ENCODE measurements at places on chromosomes 3 and 15.

DNA sequence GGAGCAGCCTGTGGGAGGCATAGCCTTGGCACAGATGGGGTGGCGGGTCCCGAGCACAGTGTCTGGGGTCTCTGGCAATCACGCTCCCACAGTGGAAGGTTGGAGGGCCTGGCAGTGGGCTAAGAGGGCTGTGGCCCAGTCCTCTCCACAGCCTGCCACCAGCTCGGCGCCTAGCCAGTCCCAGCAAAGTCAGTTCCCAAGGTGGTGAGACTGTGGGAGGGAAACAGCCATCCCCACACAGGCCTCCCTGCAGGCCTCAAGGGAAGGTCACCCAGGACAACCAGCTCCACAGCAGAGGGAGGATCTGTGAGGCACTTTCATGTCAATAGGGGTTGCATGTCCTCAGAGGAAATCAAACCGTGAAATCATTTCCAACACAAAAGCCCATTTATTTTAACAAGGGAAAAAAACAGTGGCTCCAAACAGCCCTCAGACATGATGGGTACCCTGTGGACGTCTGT, 27.6 kb upstream of the LIMD1 start:
- no peak for DNase-seq

DNA sequence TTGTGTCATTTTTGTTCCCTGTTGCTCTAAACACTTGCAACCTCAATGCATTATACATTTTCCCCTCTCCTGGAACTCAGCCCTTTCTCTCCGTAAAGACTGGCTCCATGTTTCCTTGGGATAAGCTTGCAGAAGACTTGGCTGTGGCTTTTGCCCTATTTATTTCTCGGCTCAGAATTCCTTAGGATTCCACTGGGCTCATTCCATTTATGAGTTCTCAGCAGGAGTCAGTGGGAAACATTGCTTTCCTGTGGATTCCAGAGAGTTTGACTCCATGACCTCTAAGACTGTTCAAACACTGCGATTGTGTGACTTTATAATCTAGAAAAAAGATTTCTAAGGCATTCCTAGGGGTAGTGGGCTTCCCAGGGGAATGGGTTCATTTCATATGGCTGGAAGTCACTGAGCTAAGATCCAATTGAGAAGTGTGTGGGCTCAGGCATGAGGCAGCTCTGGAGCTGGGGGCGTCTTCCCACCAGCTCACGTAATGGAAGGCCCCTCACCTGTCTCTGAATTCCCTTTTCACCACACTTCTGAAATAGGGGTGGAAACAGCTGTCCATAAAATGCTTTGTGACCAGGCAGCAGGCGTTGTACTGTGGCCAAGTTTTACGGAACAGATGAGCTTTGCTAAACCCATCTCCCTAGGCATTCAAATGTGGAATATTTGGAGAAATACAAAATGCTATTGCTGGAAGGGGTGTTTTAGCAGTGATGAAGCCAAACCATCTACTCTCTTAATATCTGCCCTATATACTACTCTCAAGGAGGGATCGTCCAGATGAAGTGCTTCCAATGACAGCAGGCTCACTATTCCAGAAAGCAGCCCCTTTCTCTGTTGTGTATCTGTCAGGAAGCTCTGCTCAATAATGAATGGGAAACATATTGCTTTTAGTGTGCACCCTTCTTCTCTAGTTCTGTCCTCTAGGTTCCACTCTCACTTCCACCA, 91.8 kb upstream of the BCL6 start:
- DNase-seq = no peak

DNA sequence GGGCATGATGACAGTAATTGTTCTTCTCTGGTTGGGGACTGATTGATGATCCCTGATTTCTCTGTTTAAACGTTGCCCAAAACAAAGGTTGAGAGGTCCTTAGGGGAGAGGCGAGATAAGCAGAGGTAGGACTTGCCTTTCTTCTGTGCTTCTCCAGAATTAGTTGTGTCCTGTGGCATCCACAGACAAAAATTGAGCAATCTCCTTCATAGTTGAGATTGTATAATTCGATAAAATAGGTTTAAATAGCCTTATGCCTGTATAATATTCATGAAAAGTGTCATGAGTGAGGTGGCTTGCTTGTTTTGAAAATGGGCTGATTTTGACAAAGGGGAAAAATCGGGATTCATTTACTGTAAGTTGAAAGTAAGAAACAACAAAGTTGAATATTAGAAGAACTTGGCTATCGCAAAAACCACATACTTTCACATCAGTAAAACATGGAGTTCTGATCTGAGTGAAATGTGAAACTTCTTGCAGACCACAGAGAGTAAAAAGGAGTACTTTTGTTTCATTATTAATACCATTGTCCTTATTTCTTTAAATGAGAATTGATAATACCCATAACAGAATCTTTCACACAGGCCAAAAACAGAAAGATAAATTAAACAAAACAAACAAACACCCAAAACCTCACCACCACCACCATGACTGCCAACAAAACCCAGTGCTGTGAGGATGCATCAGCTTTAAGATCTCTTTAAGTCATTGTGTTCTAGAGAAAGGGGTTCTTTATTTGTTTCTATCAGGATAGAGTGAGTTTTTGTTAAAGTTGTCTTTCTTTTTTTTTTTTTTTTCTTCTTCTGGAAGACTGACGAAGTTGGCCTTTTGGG, 155.7 kb downstream of the LPP start:
- no peak for DNase-seq

DNA sequence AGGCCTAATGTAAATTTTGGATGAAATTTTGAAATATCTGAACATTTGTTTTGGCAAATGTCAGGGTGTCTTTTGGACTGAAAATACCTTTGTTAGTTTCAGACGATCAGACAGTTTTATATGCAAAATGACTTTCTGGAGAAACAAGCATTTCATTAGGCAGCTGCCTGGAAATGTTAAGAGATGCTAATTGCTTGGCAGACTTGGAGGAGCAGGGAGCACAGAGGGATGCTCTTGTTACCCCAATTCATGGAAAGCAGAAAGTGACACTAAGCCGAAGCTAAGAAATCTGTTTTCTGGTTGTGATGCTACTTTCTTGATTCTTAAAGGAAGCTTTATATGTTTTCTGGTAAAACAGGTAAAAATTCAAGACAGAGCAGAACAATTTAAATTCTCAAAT, 204.3 kb upstream of the GBE1 start:
- DNase-seq = no peak

DNA sequence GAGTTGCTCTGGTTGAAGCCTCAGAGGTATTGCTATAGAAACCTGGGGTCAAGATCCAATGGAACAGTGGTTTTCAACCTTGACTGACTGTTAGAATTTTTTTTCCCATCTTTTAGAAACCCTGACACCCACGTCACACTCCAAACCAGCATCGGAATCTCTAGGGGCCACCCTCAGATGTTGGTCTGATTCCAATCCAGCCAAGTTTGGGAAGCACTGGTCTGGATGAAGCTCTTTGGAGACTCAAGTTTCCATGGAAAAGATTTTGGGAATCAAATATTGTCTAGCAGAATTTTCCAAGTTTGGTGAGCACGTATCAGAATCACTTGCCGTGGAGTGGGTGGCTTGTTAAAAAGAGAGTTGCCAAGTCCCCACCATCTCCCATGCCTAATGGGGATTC, 103.8 kb downstream of the THSD4 start:
- no peak for DNase-seq

GRCh38 chr3:152226176-152226575, 42.6 kb upstream of the MBNL1 start:
- no peak for DNase-seq

- no peak for DNase-seq
These were observed 697 bp downstream of the CHSY1 start for GRCh38 chr15:101250873-101251829.

- no peak for DNase-seq
These were observed 235.0 kb downstream of the SHOX2 start for GRCh38 chr3:157871248-157871647.

DNA sequence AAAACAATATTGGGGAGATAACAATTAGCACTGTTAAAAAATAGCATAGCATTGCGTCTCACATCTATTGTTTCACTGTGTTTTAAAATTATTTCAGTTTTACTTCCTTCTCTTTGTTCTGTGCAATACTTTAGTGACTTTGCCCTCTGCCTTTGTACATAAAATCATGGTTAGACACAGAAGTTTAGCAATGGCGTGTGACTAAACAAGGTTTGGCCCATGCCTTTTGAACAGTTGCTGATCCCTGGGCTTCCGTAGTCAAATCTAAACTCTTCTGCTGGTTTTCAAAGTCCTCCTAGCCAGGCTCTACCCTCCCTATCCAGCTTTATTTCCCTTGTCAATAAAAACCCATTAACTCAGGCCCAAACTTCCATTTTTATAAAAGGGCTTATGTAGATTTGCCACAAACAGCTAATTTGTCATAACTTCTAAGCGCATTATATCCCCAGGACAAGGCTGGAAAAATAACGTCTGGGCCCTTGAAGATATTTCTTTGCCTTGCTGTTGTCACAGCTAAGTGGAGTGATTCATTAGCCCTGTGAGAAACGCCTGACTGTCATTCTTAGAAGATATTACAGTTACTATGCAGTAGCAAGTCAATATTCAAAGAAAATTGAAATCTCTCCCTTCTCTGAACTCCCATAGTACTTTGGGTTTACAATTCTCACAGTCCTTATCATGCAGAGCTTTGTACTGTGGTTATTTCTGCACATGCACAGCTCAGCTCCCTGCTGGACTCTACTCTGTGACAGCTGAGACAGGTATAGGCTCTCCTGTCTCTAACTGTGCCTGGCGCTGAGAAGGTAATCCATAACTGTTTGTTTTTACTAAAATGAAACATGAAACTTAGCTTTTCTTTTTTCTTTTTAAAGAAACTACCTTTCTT, 123.4 kb upstream of the SLC24A5 start:
- DNase-seq = no peak

GRCh38 chr3:146313031-146313745, 62.3 kb upstream of the PLSCR4 start:
- no peak for DNase-seq

- DNase-seq = no peak
These were observed 2.9 kb downstream of the WNT5A start for GRCh38 chr3:55484191-55484689.

DNA sequence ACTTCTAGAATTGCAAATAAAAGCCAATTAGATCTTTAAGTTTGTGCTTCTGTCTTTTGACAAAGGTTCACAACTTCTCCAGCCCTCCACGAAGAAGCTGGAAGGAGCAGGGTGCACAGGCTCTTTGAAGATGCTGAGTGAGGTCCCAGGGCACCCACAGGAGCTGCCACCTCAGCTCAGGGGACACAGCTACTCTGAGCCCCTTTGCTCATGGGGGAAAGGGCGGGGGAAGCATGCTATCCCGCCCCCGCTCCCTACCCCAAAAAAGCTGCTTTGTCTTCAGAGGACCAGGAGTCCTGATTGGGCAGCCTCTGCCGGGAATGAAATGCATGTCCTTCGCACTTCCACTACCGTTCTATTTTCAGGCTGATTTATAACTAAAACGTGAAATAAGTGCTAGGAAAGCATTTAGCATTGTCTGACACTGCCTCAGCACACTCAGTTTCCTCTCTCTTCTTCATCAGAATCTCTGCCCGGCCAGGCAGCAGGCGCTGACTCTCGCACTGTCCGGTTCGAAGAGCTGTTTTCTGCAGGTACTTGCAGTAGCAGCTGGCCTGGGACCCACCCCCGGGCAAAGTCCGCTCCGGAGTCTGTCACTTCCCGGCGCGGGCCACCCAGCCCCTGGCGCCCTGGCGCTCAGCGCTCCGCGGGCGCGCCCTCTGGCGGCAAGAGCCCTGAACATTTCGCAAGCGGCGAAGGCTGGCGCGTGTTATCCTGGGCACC, 45.5 kb upstream of the KLHL25 start:
- peak; percentile 60 for DNase-seq

All from stimulated activated CD4-positive, alpha-beta T cell treated with anti-CD3 and anti-CD28 coated beads, TNF-alpha, amount 100 ng/mL, for 4 hours (primary cell).